Activated T-helper 1 cell treated with anti-CD3 and anti-CD28 coated beads, Interleukin-2, amount 50 U/mL, for 16 hours (primary cell): ENCODE measurements at places on chromosomes 5 and 9.

- no peak for DNase-seq
These were observed 64.3 kb upstream of the BOD1 start for GRCh38 chr5:173680660-173681242.

- no peak for DNase-seq
These were observed 2.0 kb downstream of the DAB2 start for GRCh38 chr5:39422728-39423285.

GRCh38 chr9:122814545-122814944 lies 13.8 kb downstream of the PDCL start:
- DNase-seq, result no peak

DNA sequence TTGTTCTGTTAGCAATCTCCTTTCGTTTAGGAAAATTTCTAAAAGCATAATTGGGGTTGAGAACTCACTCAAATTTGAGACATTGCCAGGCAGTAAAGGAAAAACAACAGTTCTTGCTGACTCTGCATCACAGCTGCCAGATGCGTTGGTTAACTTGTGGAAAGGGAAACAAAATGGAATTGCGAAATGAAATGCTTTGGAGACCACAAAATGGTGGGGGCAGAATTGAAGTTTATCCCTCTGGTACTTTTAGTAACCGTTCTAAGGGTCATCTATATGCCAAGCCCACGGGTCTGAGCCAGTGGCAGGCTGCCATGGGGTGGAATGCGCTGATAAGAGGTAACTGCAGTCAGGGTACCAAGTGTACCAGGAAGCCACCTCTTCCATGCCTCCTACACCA lies 28.6 kb upstream of the SELENOP start:
- no peak for DNase-seq

DNA sequence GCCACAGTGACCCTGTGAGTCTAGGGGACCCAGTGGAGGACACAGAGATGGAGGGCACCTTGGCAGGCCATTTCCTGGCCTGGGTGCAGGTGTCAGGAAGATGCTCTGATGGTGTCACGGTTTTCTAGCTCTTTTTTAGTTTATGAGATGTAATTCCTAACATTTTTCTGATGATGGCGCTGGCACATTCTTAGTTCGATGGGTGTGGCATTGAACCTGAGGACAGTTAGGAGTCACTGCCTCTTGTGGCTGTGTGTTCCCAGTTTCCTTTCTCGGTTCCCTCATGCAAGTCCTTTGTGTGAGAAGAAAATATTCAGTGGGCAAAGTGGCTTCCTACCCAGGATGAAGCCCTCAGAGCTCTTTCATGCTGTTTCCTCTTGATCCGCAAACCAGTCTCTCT lies 129.4 kb upstream of the ICE1 start:
- DNase-seq, result no peak

DNA sequence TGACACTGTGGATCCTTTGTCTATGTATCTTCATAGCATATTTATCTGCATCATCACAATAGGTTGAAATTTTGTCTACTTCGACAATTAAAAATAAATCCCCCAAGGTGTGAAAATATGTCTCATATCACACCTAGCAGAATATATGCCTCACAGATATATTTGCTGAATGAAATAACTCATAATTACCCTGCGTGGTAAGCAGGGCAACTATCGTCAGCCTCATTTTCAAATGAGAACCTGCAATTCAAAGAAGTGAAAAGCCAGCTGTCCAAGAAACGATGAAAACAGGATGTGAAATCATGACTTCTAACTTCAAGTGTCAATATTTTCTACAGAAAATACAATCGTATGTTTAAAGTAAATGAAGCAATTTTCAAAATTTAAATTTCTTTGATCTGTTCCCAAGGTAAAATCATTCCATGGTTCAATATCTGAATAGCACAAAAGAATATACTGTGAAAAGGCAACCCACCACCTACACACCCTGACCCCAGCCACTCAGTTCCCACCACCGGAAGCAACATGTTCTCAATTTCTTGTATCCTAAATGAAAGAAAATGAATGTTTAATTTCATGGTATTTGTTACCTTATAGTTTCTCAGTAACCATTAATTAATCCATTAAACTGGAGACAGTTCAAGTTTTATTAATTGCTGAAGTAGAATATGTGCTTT lies 57.1 kb downstream of the TBCA start:
- no peak for DNase-seq

- no peak for DNase-seq
These were observed 19.9 kb downstream of the TNFSF8 start for GRCh38 chr9:114910541-114910940.

DNA sequence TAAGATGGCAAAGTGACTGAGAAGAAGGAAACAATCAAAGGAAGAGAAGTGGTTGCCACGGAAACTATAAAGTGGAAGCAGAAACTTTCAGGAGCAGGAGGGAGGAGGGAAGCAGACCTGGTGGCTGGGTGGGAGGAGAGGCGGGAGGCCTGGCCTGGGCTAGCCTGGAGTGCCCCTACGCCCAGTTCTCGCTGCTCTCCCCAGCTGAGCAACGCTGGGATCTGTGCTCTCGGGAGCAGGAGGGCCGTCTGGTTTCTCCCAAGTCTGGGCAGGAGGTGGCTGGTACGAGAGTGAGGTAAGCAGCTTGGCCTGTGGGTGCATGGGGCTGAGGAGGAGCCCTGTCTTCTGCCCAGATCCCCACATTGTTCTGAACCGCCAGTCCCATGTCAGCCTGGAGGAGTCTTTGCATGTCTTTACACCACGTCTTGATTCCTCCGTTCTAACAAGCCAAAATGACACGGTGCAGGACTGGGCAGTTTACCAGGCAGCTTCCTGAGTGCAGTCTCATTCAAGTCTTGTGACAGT lies 15.0 kb upstream of the DAB2IP start:
- DNase-seq, result no peak

GRCh38 chr9:129258124-129258822 lies 80.2 kb upstream of the IER5L start:
- DNase-seq, result peak; percentile 85

DNA sequence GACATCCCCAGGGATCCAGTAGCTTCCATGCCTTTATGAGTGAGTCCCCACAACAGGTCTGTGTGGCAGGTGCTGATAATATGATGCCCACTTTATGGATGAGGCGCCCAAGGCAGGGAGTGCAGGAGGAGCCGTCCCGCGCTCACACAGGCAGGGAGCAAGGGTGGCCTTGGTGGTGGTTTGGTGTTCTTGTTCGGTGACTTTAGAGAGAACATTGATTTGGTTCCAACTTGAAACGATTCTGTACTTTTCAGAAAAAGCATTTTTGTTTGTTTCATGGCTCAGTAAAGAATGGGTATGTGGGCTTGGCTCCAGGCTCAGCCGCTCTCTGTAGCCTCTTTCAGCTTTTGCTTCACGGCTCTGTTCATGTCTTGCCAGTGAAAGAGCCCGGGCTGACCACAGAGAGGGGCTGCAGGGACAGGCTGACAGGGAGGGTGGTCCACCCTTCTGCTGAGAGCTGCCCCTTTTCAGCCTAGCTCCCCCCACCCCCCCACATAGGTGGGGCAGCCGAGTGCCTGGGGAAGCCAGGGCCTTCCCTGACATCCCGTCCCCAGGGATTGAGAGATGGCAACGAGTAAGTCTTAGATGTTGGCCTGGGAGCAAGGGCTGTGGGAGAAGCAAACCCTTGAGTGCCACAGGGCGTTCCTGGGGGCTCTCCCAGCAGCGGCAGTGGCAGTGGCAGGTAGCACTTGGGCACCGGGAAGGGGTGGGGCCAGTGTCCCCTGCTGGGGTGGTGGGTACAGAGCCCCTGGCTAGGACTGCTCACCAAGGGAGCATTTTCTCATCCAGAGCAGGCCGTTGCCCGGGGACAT lies 28.0 kb downstream of the NCS1 start:
- DNase-seq, result no peak

DNA sequence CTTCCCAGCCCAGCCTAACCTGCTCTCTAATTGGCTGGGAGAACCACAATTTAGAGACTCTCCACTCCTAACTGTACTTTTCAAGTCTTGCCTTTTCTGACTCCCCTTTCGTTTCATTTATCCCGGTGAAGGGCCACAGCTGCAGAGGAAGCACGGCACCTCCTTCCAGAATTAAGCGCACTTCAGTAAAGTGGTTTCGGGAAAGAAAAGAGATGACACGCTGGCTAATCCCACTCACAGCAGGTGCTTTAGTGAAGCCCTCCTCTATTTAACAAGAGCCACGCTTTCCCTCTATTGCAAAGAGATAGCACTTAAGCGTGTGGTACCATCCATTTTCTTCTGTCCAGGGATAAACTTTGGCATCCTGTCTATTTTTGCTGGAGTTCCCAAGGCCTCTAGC lies 4.8 kb downstream of the DNAH5 start:
- no peak for DNase-seq

GRCh38 chr9:92563116-92564100 lies 27.6 kb upstream of the ECM2 start:
- no peak for DNase-seq

GRCh38 chr9:134243778-134244467 lies 79.6 kb upstream of the RNU6ATAC start:
- DNase-seq, result no peak

- DNase-seq, result no peak
These were observed 13.5 kb downstream of the TBC1D9B start for GRCh38 chr5:179893958-179894895.

- DNase-seq, result no peak
These were observed 49.1 kb upstream of the VPS13A start for GRCh38 chr9:77128125-77128789.

- DNase-seq, result no peak
These were observed 73.9 kb downstream of the WNK2 start for GRCh38 chr9:93257808-93258331.

- no peak for DNase-seq
These were observed 22.4 kb downstream of the LYRM7 start for GRCh38 chr5:131193106-131193505.

GRCh38 chr9:35852267-35852815 lies 17.9 kb downstream of the OR13J1 start:
- DNase-seq, result no peak

DNA sequence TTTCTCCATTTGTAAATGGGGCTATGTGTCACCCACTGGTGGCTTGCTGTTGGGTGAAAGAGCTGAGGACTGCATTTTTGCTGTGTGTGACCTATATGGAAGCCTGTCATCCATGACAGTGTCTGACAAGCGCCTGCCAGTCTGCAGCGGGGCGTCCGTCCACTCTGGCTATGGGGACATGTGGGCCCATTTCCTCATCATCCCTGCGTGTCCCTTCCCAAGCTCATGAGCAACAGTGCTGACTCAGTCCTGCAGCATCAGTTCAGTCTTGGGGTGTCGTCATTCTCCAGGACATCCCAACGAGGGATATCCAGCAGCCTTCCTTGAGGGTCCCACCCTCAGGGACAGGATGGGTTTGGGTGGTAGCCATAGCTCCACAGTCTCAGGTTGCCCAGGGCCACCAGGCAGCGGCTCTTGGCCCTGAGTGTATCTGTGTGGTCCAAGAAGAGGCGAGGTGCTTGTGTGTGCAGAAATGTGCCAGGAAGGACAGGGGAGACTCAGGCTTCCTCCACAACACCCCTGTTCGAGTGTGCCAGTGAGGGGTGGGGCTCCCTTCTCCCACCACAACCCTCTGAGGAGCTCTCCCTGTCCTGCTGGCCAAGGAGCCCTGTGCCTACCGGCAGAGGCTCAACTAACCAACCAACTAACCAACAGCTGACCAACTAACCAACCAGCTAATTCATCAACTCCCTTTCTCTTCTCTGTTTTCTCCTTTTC lies 2.1 kb downstream of the FGD3 start:
- DNase-seq, result no peak

- DNase-seq, result no peak
These were observed 64.7 kb downstream of the MRPL36 start for GRCh38 chr5:1734908-1735289.

- no peak for DNase-seq
These were observed 205.6 kb upstream of the ADAMTSL1 start for GRCh38 chr9:18268381-18268780.

DNA sequence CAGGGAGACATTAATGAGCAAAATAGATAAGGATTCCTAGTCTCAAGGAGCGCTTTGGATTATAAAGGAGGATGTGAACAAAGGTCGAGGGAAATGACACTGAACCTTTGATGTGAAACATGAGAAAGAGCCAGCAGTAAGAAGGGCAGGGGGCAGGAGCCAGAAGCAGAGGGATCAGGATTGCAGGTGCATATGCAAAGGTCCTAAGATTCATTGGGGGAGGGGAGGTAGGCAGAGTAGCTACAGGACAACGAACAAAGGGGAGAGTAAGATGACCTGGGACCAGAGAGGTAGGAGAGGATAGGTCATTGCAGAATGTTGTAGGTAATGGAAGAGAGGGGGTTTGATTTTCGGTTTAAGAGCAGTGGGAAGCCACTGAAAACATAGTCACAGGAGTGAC lies 129.2 kb upstream of the TRPM3 start:
- no peak for DNase-seq

- DNase-seq, result no peak
These were observed 167.9 kb upstream of the FREM1 start for GRCh38 chr9:15077946-15078729.

DNA sequence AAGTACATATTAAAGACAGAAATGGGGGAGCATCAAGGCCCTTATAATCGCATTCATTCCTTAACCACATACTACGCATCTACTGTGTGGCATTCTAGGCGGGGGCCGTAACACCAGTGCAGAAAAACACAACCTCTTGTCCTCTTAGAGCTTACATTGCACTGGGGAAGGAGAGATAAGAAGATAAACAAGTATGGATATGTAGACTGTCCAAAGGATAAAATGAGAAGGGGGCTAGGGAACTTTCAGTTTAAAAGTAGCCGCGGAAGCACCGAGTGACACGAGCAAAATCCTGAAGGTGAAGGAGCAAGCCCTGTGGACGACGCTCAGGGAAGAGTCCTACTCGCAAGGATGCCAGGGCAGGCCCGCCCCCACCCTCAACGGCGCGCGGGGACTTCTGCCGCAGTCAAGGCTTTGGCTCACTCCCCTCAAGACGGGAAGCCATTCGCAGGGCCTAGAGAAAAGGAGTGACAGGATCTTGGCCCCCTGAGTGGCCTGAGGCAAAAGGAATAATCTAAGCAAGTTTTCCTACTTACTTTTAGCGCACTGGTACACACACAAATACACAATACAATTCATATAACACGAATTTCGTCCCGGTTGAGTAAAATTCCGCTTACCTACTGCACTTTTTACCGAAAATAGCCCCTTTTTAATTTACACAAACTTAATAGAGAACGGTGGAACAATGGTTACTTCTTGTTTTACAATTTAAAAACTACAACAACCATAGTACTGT lies 1.3 kb upstream of the NIPBL start:
- DNase-seq, result no peak

GRCh38 chr5:35146406-35146805 lies 83.9 kb downstream of the PRLR start:
- DNase-seq, result no peak

DNA sequence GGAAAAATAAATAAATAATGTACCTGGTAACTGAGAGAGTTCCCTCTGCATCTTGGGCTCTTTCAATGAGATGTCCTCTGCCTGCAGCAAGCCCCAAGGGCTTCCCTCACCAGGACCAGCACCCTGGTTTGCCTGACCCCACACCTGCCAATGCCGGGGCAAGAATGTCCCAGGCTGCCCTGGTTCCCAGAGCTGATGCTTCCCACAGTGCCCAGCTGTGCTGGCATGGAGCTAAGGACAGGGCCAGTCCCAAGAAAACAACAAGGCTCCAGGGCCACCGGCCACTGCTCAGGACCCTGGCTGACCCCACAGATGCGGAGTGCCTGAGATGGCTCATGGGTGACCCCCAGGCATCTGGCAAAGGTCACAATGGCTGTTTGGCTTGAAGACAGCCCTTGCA lies 123.5 kb downstream of the KCNIP1 start:
- DNase-seq, result no peak
